ENCODE measurements at places on chromosomes 5 and 9.

DNA sequence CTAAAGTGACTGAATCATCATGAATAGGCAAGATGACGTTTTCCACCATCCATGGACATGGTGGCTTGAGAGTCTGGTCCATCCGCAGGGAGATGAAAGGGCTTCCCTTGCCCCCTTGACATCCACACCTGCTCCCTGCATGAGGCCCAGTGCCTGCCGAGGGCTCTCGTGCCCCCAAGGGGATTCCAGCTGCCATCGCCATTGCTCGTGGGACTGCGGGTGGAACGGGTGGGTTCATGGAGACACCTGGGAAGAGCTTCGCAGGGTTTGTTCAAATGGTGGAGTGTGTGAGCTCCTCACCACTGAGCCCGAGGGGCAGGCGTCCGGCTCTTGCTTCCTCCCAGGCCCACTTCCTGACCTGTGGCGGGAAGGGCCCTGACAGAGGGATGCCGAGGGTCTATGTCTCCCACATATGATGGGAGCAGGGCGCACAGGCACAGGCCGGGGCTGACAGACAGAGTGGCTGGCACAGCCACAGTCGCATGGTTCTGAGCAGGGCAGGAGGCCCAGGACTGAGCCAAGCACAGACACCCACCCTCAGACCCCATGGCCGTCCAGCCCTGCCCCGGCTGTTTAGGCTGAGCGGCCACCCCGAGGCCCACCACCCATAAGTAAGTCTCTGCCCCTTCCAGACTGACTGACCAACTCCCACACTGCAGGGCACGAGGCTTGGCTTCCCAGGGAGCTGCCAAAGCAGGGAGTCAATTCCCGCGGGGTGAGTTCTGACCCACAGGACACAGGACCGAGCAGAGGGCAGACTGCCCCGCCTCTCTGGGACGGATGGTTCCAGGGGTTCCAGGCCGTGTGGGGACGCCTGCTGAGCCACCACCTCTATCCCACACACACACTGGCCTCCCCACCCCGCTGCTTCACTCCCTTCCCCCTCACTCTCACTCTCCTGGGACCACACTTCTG, 70.0 kb upstream of the PPP1R26 start:
- DNase-seq, result no peak

GRCh38 chr5:116504593-116505166, 69.9 kb downstream of the SEMA6A start:
- no peak for DNase-seq

- no peak for DNase-seq
Measured at GRCh38 chr9:84435902-84436301, 95.3 kb upstream of the SLC28A3 start.

GRCh38 chr5:57850109-57850508, 367.5 kb upstream of the ACTBL2 start:
- no peak for DNase-seq

GRCh38 chr9:104784098-104784497, 20.2 kb downstream of the NIPSNAP3B start:
- DNase-seq, result no peak

DNA sequence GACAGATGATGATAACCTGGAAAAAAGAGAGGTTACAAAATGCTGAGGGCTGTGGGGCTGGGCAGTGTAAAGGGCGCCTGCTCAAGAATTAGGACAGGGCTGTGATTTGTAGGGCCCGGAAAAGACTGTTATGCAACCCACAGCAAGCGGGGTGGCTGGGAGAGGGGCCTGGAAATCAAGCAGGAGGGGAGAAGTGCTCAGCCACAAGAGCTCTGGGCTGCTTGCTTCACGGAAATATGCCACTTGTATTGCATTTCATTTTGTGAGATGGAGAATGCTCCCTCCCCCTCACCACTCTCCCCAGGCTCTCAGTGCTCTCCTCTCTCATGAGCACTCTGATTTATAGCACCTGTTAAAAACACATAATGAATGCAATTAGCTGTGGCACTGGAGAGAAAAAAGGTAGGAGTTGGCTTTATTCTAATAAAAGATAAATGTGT, 8.4 kb upstream of the HAND1 start:
- DNase-seq, result no peak

DNA sequence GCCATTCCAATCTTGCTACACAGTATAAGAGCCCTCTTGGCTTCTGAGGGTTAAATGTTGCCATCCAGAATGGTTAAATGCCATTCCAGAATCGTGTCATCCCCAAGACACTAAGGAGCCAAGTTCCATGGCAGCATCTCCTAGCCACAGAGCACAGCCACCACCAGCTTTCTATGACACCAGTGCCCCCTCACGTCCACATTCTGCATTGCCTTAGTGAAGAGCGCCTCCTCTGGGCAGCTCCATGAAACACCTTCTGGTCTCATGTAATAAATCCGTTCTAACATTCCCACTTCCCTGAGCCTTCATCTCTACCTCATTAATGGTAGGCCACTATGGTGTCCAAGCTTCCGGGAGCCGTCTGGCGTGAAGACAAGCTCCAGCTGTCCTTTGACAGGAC, 12.4 kb downstream of the CBY3 start:
- DNase-seq, result peak; percentile 19

Data from activated T-helper 1 cell treated with anti-CD3 and anti-CD28 coated beads, Interleukin-2, amount 50 U/mL, for 16 hours (primary cell).